Upper lobe of left lung (tissue), 6 donors: ENCODE measurements at places on chromosomes 4 and X. TPM values are rescaled to one million over a fixed set of nuclear protein-coding genes. Genes with fewer than 3 reads are reported as not detected.

STOX2 gene
- 10.1 TPM for total RNA-seq

NUP62CL gene
- total RNA-seq = 1.5 TPM

XK gene
- total RNA-seq = under 0.01 TPM

LINC00632 gene
- total RNA-seq = 175 TPM

AFM gene
- not detected for total RNA-seq

DDIT4L gene
- 0.46 TPM for total RNA-seq

RS1 gene
- 4.5 TPM for total RNA-seq

AGTR2 gene
- total RNA-seq = 4.0 TPM

CT45A3 gene
- total RNA-seq = not detected
